HCT116 (cell line): ENCODE measurements at places on chromosomes 7 and 10. TPM values are rescaled to one million over a fixed set of nuclear protein-coding genes. Genes with fewer than 3 reads are reported as not detected.
A peak's percentile ranks its signal among the peaks of the same experiment; 100 is the strongest.

Gene AIMP2
- total RNA-seq, result 61.8 TPM

Gene PAX2
- 5.0 TPM for total RNA-seq

Gene CYP2W1
- not detected for total RNA-seq

Gene ZNF775
- total RNA-seq, result 4.5 TPM

Gene LRRC18
- total RNA-seq, result not detected

Gene CABCOCO1
- total RNA-seq, result not detected

Gene SNCG
- 61.1 TPM for total RNA-seq

Gene AP5Z1
- total RNA-seq, result 23.2 TPM

Gene LOXL4
- total RNA-seq, result 1.3 TPM

DNA sequence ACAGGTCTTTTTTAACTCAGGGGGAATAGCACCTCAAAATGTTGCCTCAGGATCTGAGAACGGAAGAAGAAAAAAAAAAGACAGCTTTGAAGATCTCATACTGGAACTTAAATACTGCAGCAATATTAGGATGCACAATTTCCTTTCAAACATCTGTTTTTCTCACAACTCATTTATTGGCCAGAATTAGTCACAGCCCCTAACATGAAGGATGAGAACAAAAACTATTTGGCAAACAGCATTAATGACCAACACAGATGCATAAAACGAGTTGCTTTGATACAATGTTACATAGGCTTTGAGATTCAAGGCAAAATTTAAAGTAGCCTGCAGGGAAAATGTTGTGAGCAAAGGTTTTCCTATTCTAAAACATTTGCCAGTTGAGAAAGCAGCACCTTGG lies 36.5 kb downstream of the JMJD1C start:
- DNase-seq, result no peak

- DNase-seq, result no peak
Observed at GRCh38 chr7:17600340-17600752, 301.9 kb downstream of the AHR start.

GRCh38 chr7:47806701-47807103 lies 141.6 kb downstream of the PKD1L1 start:
- no peak for DNase-seq

DNA sequence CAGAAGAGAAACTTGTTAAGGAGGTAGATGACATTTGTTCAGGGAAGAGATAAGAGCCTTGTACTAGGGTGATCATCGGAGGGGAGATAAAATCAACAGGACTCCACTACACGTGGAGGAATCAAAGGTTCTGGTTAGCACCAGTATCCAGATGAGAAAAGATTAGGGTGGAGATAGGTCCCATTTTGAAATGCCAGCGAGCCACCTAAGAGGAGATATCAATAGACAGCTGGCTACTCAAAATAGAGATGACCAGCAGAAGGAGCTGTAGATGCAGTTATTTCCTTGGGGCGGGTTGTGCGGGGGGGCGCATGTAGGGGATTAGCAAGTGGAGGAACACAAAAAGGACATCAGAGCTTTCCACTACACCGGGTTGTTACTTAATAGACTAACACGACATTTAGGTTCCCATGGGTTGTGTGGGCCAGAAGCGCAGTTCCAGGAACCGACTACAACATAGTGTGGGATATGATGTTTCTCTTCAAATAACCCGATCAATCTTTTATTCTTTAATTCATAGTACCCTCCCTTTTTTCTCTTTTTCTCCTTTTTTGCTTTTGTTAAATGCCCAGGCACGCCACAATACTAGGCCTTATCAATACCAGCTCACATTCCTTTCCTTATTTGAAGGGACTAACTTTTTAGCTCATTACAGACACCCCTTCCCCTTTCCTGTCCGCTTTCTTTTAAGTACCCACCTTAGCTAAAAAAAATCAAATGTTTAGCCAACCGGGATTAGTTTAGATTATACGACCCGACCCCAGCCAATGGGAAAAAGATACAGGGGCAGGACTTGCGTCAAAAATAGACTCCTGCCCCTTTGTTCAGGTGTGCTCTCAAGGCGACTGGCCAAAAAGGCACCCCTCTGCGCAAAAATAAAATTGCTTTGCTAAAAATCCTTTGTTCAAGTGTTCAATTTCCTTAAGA lies 2.0 kb upstream of the KIF11 start:
- peak; percentile 75 for DNase-seq

GRCh38 chr7:44127161-44127560 lies 3.8 kb upstream of the POLD2 start:
- no peak for DNase-seq

GRCh38 chr7:95092324-95092723 lies 184.9 kb downstream of the PPP1R9A start:
- DNase-seq, result no peak

GRCh38 chr7:154953006-154953684 lies 49.8 kb downstream of the PAXIP1 start:
- DNase-seq, result peak; percentile 24

DNA sequence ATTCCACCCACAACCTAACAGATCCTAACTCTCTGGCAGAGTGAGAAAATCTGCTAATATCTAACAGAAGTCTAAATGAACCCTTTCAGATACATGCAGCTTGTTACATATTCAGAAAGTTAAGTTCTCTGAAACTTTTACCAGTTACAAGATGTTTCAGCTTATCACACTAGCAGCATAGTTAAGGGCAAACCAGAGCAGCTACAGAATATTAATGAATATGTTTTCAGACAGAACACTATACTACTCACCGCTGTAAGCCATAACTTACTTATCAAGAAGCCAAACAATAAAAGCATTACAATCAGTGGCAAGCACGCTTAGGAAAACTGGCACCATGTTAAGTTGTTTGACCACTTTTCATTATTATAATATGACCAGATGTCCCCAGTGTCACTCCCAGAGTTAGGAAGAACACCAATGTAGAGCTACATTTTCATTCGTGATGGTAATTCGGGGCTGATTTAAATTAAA lies 2.7 kb downstream of the ITGB1 start:
- no peak for DNase-seq

GRCh38 chr7:128214463-128214862 lies 26.6 kb upstream of the LEP start:
- no peak for DNase-seq

GRCh38 chr7:57201021-57201894 lies 69.0 kb upstream of the ZNF479 start:
- DNase-seq, result no peak

GRCh38 chr7:130069179-130069977 lies 956 bp upstream of the KLHDC10 start:
- DNase-seq, result no peak

- no peak for DNase-seq
Observed at GRCh38 chr10:93542358-93542791, 24.1 kb upstream of the FFAR4 start.

DNA sequence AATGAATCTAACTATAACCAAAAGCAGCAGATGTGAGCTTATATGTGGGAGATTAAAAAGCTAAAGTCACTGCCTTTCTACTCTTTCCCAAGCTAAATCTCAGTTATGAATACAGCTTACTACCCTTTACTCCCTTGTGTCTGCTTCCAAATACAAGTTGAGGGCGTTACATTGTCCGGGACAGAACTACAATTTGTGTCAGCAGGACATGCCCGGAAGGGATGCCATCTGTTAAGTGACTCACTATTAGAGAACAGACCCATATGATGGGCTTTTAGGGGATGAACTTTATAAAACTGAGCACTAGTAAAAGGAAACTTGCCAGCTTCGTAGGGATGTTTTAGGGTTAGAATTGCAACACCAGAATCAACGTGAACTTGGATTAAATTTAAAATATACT lies 299.7 kb upstream of the CSTF2T start:
- DNase-seq, result no peak

DNA sequence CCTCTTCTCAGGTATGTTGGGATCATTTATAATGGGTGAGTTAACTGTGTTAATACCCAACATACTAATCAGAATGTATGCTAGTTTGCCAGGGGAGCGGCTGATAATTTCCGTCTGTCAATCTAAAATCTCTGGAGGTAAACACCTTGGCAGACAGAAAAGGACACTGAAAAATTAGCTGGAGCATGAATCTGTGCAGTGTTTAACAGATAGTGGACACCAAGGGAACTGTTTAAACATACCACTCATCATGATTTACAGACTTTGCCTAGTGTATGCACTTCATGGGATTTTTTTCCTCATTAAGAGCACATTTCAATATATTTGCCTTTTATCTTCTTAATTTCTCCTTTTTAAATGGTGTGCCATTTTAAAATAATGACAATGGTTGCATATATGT lies 68.2 kb downstream of the SLC13A1 start:
- no peak for DNase-seq

DNA sequence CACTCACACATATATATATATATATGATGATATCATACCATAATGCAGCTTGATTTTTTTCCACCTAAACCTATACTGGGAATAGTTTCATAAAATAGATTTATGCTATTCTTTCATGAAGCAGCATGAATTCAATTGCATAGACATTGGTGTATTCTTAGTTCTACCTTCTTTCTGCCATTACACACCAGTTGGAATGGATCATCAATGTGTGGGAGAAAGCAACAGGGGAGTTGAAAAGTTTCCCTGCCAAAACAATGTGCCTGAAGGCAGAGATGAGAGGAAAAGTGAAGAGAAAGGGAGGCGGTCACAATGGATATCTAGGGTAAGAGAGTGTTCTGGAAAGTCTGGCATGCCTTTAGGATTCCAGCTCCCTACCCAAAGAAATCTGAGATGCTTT lies 25.2 kb upstream of the ACSL5 start:
- DNase-seq, result no peak

GRCh38 chr7:139889186-139889871 lies 60.3 kb downstream of the TBXAS1 start:
- DNase-seq, result no peak

- DNase-seq, result no peak
Observed at GRCh38 chr10:85781404-85781803, 585.2 kb downstream of the GRID1 start.

DNA sequence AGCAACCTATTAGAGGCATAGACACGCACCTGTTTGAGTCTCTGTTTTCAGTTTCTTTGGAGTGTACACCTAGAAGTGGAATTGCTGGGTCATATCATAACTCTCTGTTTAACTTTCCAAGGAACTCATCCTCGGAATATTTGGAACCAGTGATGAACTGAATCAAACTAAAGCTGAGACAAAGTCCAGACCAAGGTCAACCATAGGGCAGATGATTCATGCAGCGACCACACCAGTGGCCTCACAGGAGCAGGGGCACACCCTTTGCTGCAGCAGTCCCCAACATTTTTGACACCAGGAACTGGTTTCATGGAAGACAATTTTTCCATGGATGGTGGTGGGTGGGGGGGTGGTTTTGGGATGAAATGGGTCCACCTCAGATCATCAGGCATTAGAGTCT lies 4.9 kb upstream of the OPTN start:
- DNase-seq, result no peak

- no peak for DNase-seq
Observed at GRCh38 chr7:284762-285722, 4.9 kb upstream of the FOXL3 start.
